ENCODE measurements at places on chromosomes 6 and 20.
A peak's percentile ranks its signal among the peaks of the same experiment; 100 is the strongest.

GRCh38 chr6:10901770-10902169, 14.9 kb downstream of the SYCP2L start:
- no peak for DNase-seq

DNA sequence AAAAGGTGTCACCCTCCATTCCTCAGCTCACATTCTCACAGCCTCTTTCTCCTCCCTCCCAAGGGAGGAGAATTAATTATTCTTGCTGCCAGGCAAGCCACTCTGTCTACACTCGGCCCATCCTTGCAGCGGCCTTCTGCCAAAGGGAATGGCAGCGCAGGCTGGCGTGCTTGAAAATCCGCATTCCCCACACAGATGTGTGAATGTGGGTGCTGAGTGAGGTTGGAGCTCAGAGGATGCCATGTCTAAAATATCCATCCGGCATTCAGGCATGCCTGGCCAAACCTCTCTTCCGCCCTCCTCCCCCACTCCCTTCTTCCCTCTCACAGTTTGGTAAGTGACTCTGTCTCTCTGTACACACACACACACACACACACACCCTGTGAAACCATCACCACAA, 27.7 kb downstream of the PNPLA1 start:
- DNase-seq: no peak

- no peak for DNase-seq
These were observed 1.3 kb downstream of the PIGU start for GRCh38 chr20:34675561-34675960.

GRCh38 chr6:41500561-41500960, 45.6 kb upstream of the FOXP4 start:
- no peak for DNase-seq

- no peak for DNase-seq
These were observed 1.8 kb upstream of the MAP7 start for GRCh38 chr6:136552054-136552453.

DNA sequence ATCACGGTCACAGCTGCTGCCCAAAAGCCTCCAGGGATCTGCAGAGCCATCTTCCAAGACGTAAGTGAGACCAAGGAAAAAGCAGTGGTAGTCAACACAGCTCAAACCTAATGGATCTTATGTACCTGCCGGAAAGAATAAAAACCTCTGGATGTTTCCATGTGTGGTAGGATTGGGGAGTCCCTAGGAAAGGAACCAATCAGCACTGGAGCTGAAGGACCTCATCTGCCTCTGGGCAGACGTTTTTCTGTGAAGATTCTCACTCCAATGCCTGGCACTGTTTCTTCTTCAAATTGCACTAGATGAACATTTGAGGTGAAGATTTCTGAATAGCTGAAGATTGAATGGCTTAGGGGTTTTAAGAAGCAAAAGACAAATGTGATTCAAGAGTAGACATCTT, at the start of gene HLA-DQB2:
TSS of gene HLA-DQB2 (minus strand) at position 112 of the 400 bp plus-strand sequence. CDS start at position 50, 62 bp downstream.
- DNase-seq: no peak

DNA sequence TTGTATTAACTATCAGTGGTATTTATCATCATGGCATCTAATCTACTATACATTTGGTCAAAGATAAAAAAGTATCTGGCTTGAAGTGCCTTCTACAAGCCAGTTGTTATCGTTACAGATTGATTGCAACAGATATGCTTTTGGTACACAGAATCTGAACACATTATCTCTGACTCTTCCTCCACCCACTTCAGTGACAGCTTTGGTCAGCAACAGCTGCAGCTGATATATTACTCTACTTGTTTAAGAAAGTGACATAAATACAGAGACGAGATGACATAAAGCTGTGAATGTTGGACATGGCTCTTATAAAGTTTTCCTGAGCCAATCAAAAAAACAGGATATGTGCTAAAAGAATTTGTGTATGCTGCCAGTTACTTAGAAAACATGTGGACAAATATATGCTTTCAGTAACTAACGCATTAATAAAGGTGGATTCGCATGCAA, 77.6 kb downstream of the HIVEP2 start:
- no peak for DNase-seq

DNA sequence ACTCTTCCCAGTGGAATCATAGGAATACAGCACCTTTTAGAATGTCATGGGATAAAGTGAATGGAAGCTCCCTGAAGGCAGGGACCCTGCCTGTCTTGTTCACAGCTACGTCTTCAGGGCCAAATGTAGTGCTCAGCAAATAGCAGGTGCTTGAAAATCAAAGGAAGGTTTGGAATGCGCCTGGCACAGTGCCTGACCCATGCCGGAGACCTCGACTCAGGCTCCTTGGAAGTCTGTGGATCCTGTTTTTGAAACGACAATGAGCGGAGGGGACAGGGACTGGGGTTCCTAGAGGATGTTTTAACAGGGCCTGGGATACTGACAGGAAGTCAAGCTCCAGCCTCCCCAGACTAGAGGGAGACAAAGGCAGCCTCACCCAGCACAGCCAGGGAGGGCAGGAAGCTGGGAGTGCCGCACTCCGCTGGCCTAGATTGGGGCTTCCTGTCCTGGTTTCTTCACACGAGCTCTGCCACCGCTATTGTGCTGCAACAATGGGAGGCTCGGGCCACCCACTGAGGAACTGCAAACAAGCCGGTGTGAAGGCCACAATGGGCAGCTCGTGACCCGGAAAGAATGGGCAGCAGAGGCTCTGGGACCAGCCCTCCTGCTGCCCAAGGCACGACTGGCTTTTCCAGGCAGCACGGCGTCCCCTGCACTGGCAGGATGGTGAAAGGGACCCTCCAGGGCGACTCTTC, 76.7 kb downstream of the PREX1 start:
- DNase-seq: no peak

DNA sequence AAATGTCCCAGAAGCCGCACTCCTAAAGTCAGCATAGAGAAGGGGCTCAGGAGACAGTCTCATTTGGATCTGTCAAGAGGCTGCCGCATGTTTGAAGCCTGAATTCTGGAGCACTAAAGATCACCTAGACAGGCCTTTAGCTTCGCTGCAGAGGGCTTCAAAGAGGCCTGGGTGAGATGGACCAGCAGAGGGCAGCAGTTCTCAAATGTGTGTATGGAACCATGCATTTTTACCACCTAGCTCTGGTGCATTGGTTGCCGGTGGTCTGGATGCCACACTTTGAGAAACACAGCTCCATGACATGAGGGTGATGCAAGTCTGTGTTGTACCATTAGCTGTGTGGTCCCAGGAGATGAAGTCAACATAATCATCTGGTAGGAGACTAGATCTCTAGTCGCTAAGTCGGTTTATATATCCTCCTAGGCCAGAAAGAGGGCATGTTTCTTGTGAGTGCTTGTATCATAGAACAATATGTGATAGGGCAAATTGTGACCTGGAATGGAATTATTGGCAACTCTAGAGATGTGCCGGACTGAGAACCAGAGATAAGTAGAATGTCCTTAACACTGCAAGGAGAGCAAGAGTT, 64.8 kb downstream of the KIAA0319 start:
- DNase-seq: peak; percentile 79

DNA sequence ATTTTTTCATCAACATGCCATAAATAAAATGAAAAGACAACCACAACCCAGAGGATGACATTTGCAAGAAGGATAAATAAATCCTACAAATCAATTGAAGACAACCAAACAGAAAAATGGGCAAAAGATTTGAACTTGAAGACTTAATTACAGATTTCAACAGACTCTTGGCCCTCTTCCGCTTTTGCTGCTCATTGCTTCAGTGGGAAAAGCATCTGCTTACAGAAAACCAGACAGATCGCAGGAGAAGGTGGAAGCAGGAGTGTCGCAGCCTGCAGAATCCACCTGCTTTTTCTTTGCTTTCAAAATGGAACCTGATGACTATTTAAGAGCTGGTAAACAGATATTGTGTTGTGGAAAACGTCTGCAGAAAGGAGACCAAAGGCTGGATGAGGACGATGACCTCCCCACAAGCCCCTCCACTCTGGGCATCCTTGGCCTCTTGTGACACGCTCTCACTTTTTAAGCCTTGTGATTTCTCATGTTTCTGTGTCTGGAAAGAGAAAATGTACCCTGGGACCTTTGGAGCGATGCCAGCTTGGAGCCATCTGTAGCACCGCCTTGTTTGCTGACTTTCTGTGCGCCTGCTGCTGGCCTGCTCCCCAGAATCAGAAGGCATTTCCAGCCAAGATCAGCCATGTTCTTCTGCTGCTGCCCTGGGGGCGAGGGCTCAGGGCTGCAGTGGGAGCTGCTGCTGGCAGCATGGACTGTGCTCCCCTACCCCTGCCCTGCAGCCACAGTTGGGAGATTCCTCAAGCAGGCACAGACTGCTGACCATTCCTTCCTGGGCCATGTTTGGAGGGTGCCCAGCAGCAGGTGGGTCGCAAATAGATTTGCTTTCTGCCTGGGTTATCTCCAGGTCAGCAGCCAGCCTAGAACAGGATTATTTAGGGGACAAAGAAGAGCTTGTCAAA, 3.6 kb upstream of the CSTL1 start:
- no peak for DNase-seq

DNA sequence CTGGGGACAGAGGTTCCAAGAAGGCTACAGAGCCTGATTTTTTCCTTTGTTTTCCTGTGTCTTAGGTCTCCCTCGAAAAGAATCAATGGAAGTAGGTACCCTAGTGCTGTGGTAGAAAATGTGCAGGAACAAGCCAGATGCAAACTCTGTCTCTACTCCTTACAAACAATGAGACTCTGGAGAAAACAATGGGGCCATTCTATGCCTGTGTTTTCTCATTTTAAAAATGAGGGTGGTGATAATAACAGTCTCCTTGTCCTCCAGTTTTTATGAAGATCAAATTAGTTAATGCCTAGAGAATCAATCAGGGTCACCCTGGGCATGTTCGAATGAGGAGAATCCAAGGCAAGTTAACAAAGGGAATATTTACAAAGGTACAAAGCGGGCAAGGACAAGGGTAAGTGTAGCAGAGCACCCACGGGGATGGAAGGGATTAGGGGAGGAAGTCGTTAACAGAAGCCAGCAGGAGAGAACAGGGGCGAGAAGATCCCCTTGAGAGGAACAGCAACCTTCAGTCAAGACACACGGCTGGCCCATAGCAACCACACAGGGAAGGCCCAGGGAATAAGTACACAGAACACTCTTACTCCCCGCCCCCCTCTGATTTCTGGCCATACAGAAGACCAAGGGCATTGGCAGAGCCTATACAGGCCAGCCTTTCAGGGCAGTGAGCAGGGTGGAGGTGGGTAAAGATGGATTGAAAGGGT, 342.8 kb downstream of the PTPRT start:
- no peak for DNase-seq

DNA sequence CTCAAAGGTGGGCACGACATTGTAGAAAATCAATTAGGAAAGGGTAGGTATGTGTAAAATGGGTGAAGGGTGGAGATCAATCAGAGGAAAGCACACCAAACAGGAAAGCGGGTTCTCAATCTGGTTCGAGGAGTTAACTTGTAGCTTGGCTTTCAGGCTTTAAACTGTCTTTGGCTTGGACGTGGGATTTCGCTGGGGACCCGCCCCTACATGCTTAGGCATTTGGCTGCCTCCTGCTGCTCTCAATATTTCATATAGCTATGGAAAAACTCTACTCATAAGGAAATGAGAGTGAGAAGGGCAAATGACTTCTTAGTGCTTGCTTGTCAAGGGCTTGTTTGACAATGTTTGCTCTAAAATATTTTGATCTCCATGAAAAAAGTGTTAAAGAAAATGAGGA, 38.1 kb upstream of the PDE7B start:
- no peak for DNase-seq

DNA sequence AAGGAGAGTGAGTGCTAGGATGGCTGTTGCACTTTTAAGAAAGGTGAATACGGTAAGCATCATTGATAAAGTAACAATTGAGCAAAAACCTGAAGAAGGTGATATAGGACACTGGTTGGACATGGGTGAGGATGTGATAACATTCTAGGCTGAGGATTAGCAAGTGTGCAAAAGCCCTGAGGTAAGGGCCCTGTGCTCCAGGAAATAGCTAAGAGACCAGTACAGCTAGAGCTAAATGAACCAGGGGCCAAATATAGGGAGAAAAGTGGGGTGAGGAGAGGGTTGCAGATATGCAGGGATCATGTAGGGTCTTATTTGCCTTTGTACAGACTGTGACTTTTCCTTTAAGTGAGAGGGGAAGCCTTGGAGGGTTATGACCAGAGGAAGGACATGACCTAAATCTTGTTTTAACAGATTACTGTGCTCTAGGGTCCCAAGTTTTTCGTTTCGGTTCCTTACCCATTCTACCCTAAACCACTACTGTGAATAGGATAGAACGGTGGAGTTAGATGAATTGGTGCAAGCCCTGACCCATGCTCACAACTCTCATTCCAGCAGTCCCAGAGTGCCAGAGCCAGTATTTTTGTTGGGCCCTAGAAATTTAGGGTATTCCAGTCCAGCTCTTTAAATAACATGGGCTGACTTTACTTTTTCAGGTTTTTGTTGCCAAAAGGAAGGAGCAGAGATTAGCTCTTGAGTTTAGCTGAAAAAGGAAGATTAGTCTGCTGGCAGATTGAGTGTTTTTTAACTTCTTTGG, 10.7 kb downstream of the MAPK14 start:
- no peak for DNase-seq

All from hematopoietic multipotent progenitor cell treated with erythropoietin and hydrocortisone succinate and interleukin-3 and kit ligand, for 17 days (in vitro differentiated cells).